ENCODE measurements at places on chromosomes 2 and 18.

GRCh38 chr2:17133052-17133671, 385.1 kb downstream of the RAD51AP2 start:
- no peak overlapping the region for H3K4me3 ChIP-seq
- no peaks in the 10 kb centered on the region for H3K36me3 ChIP-seq
- no peak overlapping the region for H3K27ac ChIP-seq
- no peaks in the 10 kb centered on the region for H3K27me3 ChIP-seq
- no peaks in the 10 kb centered on the region for H3K4me1 ChIP-seq

DNA sequence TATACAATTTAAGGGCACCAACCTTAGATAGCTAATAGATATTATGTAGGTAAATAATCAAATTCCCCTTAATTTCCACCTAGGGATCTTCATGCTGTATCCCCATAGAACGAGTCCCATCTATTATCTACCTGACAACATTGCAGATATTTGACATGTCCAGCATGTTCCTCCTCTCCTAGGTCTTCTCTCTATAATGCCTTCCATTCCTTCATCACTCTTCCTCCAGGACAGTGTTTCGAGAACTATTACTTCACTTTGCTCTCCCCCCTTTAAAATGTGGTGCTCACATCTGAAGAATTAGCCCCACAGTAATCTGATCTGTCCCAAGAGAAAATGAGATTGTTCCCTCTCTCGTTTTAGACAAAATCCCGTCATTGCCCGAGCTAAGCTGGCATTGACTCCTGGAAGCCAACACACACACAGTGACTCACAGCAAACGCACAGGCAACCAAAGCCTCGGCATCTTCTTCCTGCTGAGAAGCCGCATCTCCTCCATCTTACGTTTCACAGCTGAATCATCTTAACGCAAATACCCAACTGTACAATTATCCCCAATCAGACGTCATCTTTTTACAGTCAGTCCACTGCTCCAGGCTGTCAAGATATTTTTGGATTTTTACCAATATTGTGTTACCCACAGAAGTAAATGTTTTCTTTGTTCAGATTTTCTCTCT, 162.9 kb upstream of the AGAP1 start:
- DNase-seq: no peak
- no peaks in the 10 kb centered on the region for H3K36me3 ChIP-seq
- no peaks in the 10 kb centered on the region for H3K4me1 ChIP-seq
- H3K4me3 ChIP-seq: no peak overlapping the region

- H3K4me1 ChIP-seq: no peaks in the 10 kb centered on the region
- no peaks in the 10 kb centered on the region for H3K36me3 ChIP-seq
- no peak for DNase-seq
- H3K27me3 ChIP-seq: no peaks in the 10 kb centered on the region
- H3K4me3 ChIP-seq: no peak overlapping the region
Measured at GRCh38 chr2:166926657-166927056, 38.4 kb downstream of the XIRP2 start.

DNA sequence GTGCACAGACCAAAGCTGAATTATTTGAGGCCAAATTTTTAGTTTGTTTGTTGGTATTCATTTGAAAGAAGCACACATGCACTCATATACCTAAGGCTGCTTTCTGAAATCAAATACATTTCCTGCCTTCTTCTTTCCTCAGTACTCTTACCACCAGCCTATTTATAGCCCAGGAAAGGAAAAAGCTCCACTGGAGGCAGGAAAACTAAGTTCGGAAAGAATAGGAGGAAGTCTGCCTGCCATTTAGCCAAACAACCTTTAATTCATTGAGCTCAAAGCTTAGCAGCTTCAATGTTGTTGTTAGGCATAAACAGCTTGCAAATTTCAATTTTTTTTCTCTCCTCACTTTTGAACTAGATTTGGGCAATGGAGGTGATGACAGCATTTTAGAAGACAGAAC, 40.4 kb upstream of the RASGRP3 start:
- H3K27me3 ChIP-seq: no peaks in the 10 kb centered on the region
- H3K4me3 ChIP-seq: no peak overlapping the region
- H3K27ac ChIP-seq: no peak overlapping the region
- no peaks in the 10 kb centered on the region for H3K36me3 ChIP-seq

GRCh38 chr2:203744091-203744490, 37.7 kb downstream of the CD28 start:
- no peaks in the 10 kb centered on the region for H3K36me3 ChIP-seq
- no peaks in the 10 kb centered on the region for H3K27me3 ChIP-seq
- H3K4me1 ChIP-seq: no peaks in the 10 kb centered on the region
- no peak overlapping the region for H3K27ac ChIP-seq
- H3K4me3 ChIP-seq: no peak overlapping the region
- DNase-seq: no peak

GRCh38 chr2:212831671-212832199, 293.1 kb upstream of the ERBB4 start:
- H3K4me1 ChIP-seq: no peaks in the 10 kb centered on the region
- H3K27ac ChIP-seq: no peak overlapping the region
- peaks cover 3% of the 10 kb centered on the region for H3K36me3 ChIP-seq

- H3K4me1 ChIP-seq: 0 out of 2 replicates have a peak, but pooled peaks cover under 1% of the 10 kb centered on the region
- no peak for DNase-seq
- no peak overlapping the region for H3K27ac ChIP-seq
- no peak overlapping the region for H3K4me3 ChIP-seq
- no peaks in the 10 kb centered on the region for H3K36me3 ChIP-seq
Measured at GRCh38 chr2:101464841-101465240, 10.1 kb downstream of the RFX8 start.

DNA sequence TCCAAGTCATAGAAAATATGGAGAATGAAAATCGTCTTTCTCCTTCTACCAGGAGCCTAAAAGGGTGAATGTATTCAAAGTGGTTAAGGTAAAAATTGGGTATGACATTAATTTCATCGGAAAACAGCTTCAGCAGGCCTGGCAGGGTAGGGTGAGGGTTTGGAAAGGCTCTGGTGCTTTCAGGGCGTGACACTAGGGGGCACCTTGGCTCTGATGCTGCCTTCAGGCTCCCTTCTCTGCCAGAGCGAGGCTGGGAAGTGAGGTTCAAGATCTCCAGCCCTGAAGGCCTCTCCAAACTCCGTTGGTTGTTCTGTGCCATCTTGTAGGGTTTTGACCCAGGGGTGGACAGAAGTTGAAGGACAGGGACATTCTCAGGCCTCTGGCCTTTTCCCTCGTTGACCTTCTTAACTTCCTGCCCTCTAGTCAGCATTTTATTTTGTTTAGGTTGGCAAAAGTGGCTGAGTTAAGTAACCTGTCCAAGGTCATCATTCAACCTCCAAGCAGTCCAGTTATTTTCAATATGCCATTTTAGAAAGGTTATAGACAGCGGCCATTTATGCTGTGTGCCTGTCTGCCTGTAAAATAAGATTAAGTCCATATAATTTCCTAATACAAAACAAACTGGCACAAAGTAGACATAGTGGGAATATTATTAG, 40.3 kb downstream of the EML6 start:
- peak; percentile 20 for DNase-seq
- H3K27ac ChIP-seq: no peak overlapping the region
- H3K4me1 ChIP-seq: no peaks in the 10 kb centered on the region
- H3K4me3 ChIP-seq: no peak overlapping the region
- no peaks in the 10 kb centered on the region for H3K27me3 ChIP-seq
- no peaks in the 10 kb centered on the region for H3K36me3 ChIP-seq

DNA sequence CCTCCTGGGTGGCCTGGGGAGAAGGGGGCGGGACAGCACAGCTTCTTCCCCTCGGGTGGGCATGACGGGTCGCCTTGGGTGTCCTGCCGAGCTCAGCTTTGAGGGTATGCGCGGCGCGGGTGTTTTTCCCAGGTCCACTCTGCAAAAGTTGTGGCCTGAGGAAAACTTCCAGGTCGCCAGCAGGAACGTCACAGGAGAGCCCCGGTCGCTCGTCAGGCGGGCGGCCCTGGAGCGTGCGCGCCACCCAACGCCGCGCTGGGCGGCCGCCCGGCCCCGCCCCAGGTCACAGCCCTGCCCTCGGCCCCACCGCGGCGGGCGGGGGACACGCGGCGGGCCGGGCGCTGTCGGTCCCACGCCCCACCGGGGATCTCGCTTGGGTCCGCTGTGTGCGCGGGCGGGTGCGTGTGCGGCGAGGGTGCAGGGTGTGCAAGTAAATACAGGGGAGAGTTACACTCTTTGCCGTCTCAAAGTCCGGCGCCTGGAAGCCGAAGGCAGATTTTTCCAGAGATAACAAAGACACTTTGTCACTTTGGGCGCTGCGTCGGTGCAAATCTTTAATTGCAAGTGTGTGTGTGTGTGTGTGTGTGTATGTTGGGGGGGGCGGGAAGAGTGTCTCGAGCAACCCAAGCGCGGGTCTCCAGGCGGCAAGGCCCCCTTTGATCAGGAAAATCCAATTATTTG, 616 bp upstream of the SP5 start:
- peaks cover 74% of the 10 kb centered on the region for H3K27me3 ChIP-seq
- DNase-seq: no peak
- no peak overlapping the region for H3K27ac ChIP-seq
- peak overlapping the region; percentile 18 for H3K4me3 ChIP-seq

GRCh38 chr2:33313039-33313438, 163.4 kb upstream of the RASGRP3 start:
- no peaks in the 10 kb centered on the region for H3K27me3 ChIP-seq
- no peaks in the 10 kb centered on the region for H3K4me1 ChIP-seq
- no peaks in the 10 kb centered on the region for H3K36me3 ChIP-seq
- H3K27ac ChIP-seq: no peak overlapping the region
- no peak overlapping the region for H3K4me3 ChIP-seq

- H3K27me3 ChIP-seq: no peaks in the 10 kb centered on the region
- DNase-seq: no peak
- H3K27ac ChIP-seq: no peak overlapping the region
- H3K4me3 ChIP-seq: no peak overlapping the region
- H3K4me1 ChIP-seq: peaks cover 1% of the 10 kb centered on the region
Measured at GRCh38 chr2:186611526-186611925, 21.7 kb downstream of the ITGAV start.

GRCh38 chr2:42153944-42154581, 15.1 kb upstream of the EML4 start:
- no peaks in the 10 kb centered on the region for H3K27me3 ChIP-seq
- H3K4me1 ChIP-seq: no peaks in the 10 kb centered on the region
- no peak overlapping the region for H3K4me3 ChIP-seq
- H3K36me3 ChIP-seq: no peaks in the 10 kb centered on the region

DNA sequence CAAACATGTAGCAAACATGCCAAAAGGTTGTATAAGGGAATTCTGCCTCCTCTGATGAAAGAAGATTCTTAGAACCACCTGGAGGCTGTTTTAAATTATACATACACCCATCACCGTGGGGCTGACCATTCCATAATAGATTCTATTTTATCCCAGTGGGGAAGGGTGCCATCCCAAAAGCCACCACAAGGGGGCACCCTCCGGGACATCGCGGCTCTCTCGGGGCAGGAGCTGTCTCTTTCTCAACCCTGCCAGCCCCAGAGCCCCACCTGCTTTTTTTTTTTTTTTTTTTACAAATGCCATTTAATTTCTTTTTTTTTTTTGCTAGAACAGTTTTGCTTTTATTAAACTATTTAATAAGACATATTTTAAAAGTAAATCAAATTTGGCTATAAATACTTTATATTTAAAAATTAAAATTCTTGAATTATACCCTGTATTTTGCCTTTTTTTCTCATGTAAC, 8.6 kb upstream of the MTCL1 start:
- no peaks in the 10 kb centered on the region for H3K4me1 ChIP-seq
- H3K36me3 ChIP-seq: no peaks in the 10 kb centered on the region
- no peak for DNase-seq
- no peak overlapping the region for H3K27ac ChIP-seq

GRCh38 chr2:29423061-29423666, 307.9 kb downstream of the CLIP4 start:
- DNase-seq: no peak
- 0 out of 2 replicates have a peak, but pooled peaks cover 1% of the 10 kb centered on the region for H3K4me1 ChIP-seq
- no peak overlapping the region for H3K27ac ChIP-seq
- no peak overlapping the region for H3K4me3 ChIP-seq

DNA sequence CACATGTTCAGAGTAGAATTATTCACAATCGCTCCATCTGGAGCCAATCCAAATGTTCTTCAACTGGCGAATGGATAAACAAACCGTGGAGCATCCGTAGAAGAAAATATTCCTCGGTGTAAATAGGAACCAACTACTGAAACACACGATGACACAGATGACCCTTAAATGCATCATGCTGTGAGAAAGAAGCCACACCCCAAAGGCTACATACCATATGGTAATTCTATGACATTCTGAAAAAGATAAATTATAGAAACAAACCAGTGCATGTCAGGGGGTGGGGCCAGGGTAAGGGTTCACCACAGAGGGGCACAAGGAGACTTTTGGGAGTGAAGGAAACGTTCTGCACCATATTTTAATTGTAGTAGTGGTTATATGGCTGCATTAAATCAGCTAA, 312.2 kb upstream of the SMIM21 start:
- H3K4me3 ChIP-seq: no peak overlapping the region
- H3K36me3 ChIP-seq: no peaks in the 10 kb centered on the region
- no peak for DNase-seq
- H3K4me1 ChIP-seq: no peaks in the 10 kb centered on the region
- H3K27ac ChIP-seq: no peak overlapping the region
- H3K27me3 ChIP-seq: no peaks in the 10 kb centered on the region

DNA sequence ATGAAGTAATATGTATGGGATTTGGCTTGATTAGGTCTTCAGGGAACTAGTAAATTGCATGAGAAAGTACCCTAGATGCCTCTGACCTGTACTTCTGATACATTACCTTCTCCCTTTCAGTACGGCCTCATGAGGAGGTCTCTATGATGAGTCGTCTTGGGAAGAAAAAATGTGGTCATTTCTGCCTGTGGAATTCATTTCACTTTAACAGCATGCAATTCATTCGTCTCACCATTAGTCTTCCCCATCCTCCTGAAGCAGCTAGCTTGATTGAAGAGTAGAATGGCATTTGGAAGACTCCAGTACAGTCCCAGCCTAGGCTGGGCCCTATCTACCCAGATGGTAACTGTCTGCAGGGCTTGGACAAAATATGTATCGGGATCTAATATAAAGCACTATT, 52.2 kb downstream of the TMX3 start:
- no peak overlapping the region for H3K4me3 ChIP-seq
- no peak overlapping the region for H3K27ac ChIP-seq
- H3K36me3 ChIP-seq: no peaks in the 10 kb centered on the region

DNA sequence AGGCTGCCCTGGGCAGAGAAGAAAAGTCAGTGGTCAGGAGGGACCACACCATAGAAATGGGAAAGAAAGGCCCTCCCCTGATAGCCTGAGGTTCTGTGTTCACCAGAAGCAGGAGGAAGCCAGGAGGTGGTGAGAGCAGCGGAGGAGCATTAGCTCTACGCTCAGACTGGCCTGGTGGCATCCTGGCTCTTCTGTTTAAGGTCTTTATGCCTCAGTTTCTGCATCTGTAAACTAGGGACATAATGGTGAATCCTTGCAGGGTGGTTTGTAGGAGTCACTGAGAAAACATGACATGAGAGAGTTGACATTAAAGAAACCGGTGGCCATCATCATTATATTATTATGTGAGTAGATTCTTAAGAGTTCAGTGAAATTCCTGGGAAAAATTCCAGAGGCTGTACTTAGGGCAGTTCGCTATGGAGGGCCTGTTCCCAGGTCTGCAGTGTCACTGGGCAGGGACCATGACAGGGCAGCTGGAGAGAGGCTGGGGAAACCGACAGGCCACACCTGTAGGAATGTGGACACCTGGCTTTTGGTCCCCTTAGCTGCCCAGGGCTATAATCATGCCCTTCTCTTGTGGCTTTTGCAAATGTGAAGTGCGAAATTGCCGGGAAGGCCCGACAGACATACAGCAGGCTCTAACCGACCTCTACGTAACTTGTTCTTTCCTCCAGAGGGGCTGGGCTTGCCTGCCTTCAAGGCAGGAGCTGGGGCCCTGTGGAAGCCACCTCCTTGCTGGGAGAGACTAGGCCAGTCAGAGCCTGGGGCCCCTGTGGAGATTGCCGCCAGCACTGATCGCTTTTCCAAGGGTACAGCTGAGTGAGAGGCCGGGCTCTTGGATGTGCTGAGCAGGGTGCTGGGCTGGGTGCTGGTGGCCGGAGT, 31.0 kb downstream of the GLI2 start:
- DNase-seq: no peak
- no peaks in the 10 kb centered on the region for H3K27me3 ChIP-seq
- H3K4me1 ChIP-seq: peaks cover 22% of the 10 kb centered on the region
- no peak overlapping the region for H3K27ac ChIP-seq
- no peaks in the 10 kb centered on the region for H3K36me3 ChIP-seq

All from iPS DF 6.9 (cell line).